ENCODE measurements at places on chromosomes 1 and 21.

DNA sequence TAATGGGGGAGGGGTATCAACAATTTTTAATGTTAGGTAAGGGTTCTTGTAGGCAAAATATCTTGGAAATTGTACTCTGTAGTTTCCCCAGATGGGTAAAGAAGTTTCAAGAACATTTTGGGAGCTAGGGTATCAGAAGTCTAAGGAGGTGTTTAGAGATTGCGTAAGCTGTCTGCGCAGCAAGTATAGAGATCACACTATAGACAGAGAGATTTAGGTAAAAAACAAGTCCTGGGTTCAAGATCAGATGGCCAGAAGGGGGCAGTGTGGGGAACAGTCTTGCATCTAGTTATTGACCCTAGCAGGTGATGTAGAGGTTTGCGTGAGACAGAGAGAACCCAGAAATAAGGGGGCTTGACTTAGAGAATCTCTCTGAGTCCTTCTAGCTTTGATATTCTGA lies 80.8 kb downstream of the S1PR1 start:
- no peak for DNase-seq

GRCh38 chr1:115983584-115983983 lies 7.3 kb downstream of the SLC22A15 start:
- DNase-seq, result no peak

DNA sequence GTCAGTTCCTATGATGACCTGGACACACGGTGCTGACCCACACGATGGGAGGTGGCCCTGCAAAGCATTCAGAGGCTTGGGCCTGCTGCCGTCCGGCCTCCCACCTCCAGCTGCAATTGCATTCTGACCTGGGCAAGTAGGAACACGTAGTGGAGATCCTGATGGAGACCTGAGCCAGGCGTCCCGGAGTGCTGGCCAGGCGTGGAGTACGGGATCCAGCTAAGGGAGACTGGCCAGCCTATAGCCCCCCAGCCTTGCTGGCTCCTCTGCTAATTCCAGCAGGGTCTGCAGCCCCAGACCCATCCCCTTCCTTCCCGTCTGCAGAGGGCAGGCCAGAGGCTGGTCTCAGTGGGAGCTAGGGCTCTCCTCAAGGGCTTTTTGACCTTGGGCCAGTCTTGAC lies 11.2 kb downstream of the CD46 start:
- no peak for DNase-seq

- DNase-seq, result no peak
These were observed 1120.3 kb downstream of the BRINP3 start for GRCh38 chr1:189357317-189357716.

GRCh38 chr1:68147534-68148171 lies 84.7 kb downstream of the WLS start:
- DNase-seq, result no peak

- no peak for DNase-seq
These were observed 147.8 kb upstream of the MAGI3 start for GRCh38 chr1:113242481-113242880.

GRCh38 chr1:97384294-97384968 lies 536.4 kb downstream of the DPYD start:
- no peak for DNase-seq

DNA sequence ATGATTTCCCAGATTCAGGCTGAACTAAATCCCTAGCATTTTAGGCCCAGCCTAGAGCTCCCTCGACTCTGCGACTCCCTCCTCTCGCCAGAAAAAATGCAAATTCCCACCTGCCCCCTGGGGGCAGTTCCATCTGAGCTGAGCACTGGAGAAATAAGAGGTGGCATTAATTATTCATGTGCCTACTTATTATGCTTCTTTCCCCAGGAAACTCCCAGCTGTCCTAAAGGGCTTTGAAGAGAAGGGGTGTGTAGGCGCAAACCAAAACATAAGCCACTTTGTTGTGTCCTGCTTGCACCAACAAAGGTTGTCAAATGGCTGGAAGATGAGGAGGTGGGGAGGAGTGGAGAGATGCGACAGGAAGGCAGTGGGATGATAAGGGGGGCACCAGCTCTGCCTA lies 41.4 kb upstream of the GOLT1A start:
- no peak for DNase-seq

GRCh38 chr1:6105218-6105679 lies 59.6 kb downstream of the KCNAB2 start:
- DNase-seq, result no peak

GRCh38 chr1:89285745-89286380 lies 13.2 kb upstream of the GBP5 start:
- no peak for DNase-seq

DNA sequence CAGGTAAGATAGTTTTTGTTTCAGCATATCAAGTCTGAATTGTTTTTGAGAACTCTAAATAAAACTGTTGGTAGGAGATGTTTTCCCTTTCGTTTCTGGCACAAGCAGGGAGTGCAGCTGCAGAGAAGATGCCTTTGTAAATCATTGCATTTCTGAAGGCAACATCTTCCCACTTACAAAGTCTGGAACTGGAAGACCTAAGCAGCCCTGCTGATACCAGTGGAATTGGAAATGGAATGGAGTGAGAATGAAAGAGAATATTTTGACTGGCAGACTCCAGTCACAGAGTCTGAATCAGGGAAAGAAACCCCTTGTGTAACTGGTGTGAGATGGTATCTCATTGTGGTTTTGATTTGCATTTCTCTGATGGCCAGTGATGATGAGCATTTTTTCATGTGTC lies 815.6 kb downstream of the LTN1 start:
- DNase-seq, result no peak

DNA sequence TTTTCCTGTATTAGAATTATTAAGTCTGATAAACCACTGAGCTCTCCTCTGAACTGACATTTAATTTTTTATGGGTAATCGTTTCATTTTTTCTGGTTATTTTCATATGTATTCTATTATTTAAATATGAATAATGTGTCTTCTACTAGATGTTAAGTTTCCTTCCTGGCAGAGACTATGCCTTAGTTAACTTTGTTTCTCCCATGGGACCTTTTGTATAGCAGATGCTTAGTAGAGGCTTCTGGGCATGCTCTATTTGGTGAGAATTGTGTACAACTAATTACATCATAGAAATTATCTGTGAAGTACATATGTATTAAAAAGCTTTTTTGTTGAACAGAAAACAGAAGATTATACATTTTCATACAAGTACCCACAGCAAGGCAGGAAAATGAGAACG lies 23.4 kb downstream of the CTBS start:
- DNase-seq, result no peak

DNA sequence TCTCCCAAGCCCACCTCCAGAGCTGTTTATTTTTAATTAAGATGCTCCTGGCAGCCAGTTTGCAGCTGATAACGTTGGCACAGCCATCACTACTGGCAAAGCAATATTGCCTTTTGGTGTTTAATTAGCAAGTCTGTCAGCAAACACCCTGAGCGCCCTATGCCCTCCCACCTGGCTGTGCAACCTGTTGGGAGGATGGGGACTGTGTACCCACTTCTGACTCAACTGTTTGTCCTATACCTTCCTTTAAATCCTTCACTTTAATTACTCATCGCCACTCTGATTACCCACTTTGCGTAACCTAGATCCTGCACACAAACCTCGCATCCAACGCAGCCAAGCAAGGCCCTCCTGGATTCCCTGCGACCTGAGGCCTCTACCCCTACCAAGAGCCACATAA lies 67.1 kb downstream of the BCAR3 start:
- no peak for DNase-seq

DNA sequence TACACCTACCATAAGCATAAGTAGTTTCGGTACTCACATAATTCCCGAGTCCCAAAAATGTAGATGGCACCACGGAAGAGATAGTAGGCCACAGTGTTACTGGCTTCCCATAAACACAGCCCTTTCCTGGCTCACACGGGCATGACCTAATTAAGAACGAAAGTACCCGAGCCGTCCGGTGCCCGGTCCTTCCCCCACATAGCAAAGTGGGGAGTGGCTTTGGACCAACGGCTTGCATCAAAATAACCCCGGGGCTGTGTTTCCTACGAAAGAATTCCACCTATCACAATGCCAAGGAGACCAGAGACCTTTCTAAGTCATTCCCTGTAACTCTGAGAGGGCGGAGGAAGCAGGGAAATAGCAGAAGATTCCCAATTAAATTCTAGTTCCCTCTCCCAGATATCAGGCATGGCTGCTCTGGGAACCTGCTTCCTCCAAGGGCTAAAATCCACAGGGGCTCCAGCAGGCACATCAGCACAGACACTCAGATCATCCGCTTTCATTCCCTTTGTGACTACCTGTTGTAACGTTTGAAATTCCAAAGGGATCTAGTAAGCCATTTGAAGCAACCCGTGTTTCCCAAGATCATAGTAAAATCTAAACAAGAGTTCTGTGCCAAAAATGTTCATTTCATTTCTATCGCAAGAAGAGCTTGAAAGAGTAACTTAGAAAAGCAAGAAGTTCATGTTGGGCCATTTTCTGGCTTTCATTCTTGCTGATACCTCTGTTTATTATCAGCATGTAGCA lies at the start of gene TMPRSS3:
Gene TMPRSS3 (minus strand): TSS at position 148 of the 747 bp plus-strand sequence. CDS start 635 bp downstream, outside the sequence.
- DNase-seq, result no peak

GRCh38 chr1:108079440-108080025 lies 114.6 kb upstream of the VAV3 start:
- DNase-seq, result no peak

GRCh38 chr21:18914570-18914969 lies 511.0 kb upstream of the TMPRSS15 start:
- DNase-seq, result no peak

DNA sequence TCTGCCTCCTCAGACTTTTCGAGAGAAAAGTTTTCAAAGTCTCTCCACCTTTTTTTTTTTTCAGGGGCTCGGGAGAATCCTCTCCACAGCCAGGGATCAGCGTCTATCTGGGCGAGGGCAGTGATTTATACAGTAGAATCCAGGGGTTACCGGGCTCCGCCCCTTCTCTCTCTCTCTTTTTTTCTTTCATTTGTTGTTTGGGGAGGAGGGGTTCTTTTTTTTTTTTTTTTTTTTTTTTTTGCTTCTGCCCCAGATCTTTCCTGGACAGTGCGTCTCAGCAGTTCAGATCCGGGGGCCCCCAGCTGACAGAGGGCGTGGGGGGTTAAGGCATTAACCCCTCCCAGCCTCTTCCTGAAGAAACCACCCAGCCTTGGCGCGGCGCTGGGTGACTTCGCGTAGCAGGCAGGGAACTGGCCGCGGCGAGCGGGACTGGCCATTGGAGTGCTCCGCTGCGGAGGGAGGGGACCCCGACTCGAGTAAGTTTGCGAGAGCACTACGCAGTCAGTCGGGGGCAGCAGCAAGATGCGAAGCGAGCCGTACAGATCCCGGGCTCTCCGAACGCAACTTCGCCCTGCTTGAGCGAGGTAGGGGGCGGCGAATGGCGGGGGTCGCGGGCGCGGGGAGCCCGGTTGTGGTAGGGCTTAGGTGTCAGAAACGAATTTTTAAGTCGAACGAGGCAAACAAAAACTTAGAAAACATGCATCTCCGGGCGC lies at the start of gene S1PR1:
Gene S1PR1 (plus strand): TSS at position 504 of the 713 bp plus-strand sequence. CDS start 1,966 bp downstream, outside the sequence.
- DNase-seq, result peak; percentile 25

DNA sequence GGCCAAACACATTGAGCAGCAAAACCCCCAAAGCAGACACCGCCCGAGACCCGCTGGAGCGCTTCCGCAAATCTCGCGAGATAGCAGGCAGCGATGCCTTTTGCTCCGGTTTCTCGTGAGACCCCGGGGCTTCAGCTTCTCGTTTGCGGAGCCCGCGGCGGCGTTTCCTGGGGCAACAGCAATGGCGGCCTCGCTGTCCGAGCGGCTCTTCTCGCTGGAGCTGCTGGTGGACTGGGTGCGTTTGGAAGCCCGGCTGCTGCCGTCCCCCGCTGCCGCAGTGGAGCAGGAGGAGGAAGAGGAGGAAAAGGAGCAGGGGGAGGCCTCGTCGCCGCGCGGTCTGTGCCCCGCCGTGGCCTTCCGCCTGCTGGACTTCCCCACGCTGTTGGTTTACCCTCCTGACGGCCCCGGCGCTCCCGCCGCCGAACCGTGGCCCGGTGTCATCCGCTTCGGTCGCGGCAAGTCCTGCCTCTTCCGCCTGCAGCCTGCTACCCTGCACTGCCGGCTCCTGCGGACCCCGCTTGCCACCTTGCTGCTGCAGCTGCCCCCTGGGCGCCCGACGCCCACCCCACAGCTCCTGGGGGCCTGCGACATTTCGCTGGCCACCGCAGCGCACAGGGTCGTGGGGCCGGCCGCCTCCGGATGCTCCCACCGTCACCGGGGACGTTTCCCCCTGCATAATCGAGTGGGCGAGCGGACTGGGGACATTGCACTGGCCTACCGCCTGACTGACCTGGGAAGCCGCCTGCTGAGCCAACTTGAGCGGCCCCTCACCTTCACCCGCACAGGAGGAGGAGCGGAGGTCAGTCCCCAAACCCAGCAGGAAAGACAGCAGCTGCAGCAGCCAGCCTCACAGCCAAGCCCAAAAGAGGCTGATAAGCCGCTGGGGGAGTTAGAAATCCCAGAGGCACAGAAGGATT lies at the start of gene MAP10:
Gene MAP10 (plus strand): TSS at position 148 of the 917 bp plus-strand sequence. CDS start 34 bp downstream, at position 182.
- peak; percentile 92 for DNase-seq

DNA sequence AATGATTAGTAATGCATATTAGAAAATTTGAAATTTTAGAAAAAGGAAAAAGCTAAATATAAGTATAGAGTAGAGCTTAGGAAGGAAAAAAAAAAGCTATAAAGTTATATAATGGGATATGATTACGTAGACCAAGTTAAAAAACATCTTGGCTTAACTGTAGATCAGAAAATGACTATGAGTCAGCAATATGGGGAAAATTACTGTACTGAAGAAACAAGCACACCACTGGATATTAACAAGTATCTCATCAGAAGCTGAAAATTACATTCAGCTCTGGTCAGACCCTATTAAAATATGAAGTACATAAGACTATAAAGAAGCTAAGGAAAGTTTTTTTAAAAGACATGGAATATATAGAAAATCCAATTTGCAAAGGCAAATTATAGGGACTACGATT lies 19.5 kb downstream of the DNAJC8 start:
- no peak for DNase-seq

GRCh38 chr1:244456586-244456985 lies 4.5 kb upstream of the CATSPERE start:
- DNase-seq, result no peak

DNA sequence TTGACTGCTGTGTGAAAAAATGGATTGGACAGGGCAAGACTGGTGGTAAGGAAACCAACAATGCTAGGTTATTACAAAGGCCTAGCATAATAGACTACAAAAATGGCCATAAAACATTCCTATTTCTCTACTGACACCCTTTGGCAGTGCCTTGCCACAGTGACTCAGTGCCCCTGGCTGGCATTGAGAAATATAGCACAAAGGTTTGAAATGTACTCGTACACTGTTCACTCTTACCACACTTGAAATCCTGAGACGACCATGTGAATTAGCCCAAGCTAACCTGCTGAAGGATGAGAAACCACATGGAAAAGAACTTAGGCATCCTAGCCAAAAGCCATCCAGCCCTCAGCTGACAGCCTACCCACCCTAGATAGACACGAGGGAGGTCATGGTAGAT lies 149.8 kb upstream of the PALMD start:
- DNase-seq, result no peak

GRCh38 chr21:36749935-36750575 lies 51.1 kb downstream of the SIM2 start:
- DNase-seq, result no peak

GRCh38 chr1:205933671-205934618 lies 9.3 kb downstream of the SLC26A9 start:
- DNase-seq, result no peak

Data from NCI-H146 (cell line).